ENCODE measurements at places on chromosomes 12 and 14.
A peak's percentile ranks its signal among the peaks of the same experiment; 100 is the strongest.

DNA sequence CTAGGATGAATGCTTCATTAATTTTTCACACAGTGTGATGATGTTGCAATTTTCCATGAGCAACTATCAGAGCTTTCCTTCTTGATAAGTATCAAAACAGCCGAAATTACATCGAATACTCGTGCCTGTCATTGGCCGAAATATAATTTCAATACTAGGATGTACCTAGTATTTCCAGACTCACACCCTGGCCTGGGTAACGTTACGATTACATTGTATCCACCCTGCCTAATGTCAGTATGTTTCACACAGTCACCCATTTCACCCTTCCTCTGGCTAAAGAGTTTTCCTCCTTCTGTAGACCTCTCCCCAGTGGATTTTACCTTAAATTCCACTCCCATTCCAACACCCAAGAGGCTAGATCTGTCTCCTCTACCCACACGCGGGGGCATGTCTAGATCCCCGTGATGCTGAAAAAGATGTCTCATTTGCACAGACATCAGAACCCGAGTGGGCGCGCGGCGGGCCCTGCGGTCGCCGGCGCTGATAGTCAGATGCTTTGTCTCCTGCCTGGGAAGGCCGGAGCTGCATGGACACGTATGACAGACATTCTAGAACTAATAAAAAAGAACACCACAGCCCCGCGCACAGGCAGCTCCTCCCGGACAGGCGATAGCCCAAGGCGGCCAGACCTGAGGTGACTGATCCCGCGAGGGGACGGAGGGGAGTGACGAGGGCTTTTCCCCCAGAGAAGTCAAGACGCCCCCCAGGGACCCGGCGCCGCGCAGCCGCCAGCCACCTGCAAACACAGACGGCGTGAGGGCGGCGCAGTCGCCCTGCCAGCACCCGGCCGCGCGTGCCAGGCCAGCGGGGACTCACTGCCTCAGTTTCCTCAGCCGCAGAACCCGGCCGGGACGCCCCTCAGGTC lies 723 bp downstream of the KIF21A start:
- peak; percentile 17 for DNase-seq

GRCh38 chr14:94381149-94382030 lies 7.0 kb downstream of the SERPINA1 start:
- no peak for DNase-seq

DNA sequence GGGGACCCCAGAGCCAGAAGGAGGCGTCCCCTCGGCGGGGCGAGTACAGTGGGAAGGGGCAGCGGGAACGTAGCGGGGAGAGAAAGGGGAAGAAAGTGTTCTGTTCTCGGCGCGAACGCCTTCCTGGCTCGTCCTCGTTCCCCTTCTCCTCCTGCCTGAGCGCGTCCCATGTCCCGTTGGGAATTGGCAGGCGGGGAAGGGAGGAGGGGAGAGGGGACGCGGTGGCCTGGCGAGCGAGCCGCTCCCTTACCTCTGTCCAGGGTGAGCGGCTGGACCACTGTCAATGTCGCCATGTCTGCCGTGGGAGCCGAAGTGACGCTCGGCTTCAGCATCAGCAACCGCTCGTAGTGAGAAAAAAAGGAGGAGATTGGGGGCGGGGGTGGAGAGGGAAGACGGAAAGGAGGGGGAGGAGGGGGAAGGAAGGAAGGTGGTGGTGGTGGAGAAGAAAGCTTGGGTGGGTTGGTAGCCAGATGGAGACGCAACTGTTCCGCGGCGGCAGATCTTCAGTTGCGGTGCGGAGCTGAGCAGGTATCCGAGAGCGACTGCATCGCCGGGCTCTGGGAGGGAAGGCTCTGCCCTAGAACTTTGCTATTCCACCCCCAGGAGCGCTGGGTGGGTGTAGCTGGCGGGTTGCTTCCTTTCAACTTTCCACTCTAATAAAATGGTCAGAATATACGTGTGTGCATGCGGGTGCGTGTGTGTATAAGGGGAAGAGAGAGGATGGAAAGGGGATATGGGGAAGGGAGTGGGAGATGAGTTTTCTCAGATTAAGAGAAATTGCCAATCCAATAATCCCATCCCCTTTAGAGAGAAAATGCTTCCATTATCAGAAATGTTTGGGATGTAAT lies at the start of gene LIN7A:
TSS of gene LIN7A (minus strand) at position 544 of the 848 bp plus-strand sequence. CDS start at position 332, 212 bp downstream.
- no peak for DNase-seq

DNA sequence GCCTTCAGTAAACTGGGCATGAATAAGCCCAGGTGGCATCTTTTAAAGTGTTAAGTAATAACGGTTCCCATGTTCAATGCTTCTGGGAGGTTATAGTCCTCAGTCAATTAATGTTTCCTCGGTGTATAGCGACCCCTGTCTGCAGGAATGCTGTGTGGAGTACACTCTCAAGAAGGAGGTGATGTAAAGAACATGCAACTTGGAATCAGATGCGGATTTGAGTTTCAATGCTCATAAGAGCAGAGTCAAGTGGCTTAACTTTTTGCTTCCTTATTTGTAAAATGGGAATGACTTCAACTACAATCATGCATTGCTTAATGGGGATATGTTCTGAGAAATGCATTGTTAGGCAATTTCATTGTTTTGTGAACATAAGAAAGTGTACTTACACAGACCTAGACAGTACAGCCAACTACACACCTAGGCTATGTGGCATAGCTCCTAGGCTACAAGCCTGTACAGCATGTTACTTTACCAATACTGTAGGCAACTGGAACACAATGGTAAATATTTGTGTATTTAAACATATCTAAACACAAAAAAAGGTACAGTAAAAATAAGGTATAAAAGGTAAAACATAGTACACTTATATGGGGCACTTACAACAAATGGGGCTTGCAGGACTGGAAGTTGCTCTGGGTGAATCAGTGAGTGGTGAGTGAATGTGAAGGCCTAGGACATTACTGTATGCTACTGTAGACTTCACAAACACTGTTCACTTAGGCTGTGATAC lies 6.7 kb upstream of the MRPS35 start:
- DNase-seq = peak; percentile 20

DNA sequence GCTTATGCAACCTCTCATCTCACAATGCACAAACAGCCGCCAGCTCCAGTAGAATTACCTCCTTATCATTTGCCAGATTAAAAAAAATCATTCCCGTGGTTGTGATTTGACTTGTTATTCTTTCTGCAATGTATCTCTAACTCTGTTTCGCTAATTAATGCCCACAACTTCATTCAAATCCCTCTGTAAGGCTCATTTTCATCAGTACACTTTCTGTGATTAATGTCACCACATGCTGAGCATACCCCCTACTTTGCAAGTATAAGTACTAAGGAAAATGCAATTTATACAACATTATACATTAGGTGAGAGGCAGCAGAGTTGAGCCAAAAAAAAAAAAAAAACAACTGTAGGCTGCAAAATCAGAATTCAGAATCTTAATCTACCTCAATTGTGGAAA lies 166.0 kb downstream of the FSCB start:
- DNase-seq = no peak

- DNase-seq = no peak
Measured at GRCh38 chr12:93980711-93981110, 167.7 kb upstream of the PLXNC1 start.

GRCh38 chr14:75409316-75410205 lies 18.3 kb upstream of the JDP2 start:
- DNase-seq = no peak

DNA sequence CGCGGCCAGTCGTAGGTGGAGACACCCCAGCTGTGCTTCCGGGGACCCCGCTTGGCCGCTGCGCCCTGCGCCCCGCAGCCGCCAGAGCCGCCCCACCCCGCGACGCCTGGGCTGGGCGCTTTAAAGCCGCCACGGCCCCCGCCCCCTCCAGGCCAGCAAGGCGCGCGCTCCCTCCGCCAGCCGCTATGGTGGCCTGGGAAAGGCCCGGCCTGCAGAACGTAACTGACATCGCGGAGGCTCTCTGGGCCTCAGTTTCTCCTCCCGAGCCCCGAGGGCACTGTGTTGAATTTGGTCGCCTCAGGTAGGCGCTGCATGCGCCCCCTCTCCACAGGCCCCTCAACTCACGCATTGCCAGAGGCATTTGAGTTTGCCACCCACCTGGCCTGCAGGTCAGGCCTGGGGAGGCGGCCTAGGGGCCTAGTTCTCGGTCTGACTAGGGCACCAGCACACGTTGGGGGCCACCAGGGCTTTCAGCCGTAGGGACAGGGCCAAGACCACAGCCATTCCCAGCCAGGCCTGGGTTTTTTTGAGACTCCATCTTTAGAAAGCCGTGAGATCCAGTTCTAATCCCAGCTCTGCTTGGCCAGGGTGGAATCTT lies at the start of gene NGB:
TSS of gene NGB (minus strand) at position 94 of the 598 bp plus-strand sequence. CDS start 269 bp downstream, outside the sequence.
- no peak for DNase-seq

DNA sequence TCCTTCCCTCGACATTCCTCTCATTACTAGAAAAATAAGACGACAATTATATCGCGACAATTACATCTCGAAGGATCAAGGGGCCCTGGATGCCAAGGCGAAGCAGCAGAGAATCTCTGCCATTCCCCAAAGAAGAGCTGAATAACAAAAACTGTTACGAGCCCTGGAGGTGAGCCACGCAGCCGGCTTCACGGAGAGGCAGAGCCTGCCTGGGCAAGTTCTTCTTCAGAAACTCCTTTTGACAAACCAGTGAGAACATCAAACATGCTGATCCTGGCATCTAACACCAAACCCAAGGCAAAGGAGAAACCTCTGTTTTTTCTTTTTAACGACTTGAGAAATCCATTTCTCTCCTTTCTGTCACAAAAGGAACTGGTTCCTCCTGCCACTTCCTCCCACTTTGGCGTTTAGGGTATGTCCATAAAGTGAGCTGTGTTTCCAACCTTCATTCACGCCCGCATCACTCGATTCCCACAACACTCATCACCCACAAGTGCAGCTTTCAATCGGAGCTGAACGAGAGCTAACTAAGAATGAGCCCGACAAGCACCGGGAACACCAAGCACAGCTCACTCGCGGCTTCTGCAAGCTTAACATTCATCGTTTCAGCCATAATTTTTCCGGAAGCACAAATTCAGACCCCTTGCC lies 21.5 kb downstream of the CCDC88C start:
- DNase-seq = no peak

DNA sequence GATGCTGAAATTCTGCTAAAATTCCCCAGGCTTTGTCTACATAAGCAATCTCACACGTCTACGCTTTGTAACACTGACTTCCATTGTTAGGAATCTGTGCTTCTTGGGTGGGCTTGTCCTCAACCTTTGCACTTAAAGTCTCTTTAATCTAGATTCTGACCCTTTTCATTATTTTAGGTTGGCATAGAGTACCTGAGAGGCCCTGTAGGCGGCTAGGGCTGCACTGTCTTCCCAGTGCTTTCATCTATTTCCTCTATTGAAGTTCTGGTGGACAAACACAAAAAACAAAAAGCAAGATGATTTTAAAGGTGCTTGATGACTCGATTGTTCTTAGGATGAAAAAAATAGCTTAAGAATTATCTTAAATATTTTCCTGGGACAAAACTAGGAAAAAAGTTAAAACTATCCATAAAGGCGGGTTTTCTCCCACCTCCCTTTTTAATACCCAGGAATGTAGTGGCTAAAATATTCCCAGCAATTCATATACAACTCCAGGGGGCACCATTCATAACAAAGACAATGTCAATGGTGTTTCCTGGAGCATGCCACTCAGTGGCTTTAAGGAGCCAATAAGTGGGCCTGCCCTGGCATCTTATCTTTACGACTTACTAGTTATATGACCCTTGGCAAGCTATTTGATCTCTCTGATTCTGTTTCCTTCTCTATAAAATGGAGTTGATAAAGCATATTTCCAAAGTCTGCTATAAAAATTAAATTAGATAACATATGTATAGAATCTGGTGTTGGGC lies 197.5 kb downstream of the STXBP6 start:
- no peak for DNase-seq

GRCh38 chr12:6038160-6038559 lies 86.3 kb downstream of the VWF start:
- DNase-seq = no peak

DNA sequence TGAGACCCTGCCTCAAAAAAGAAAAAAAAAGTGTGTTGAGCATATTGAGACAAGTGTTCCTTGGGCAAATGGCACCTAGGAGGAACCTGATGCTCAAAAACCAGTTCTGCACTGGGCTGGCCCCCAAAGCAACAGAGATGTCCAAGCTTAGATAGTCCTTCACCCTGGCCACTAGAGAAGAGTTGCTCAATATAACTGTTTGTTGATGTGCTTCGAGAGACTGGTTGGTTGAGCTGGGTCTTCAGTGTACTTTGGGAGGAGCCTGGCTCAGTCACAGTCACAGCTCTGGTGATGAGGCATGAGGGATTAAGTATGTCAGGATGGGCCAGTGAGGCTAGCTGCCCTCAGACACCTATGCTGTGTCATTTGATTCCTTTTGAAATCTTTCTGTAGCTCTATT lies 38.0 kb downstream of the SLC2A14 start:
- DNase-seq = no peak

GRCh38 chr12:50932787-50933280 lies 19.5 kb upstream of the HIGD1C start:
- DNase-seq = no peak

DNA sequence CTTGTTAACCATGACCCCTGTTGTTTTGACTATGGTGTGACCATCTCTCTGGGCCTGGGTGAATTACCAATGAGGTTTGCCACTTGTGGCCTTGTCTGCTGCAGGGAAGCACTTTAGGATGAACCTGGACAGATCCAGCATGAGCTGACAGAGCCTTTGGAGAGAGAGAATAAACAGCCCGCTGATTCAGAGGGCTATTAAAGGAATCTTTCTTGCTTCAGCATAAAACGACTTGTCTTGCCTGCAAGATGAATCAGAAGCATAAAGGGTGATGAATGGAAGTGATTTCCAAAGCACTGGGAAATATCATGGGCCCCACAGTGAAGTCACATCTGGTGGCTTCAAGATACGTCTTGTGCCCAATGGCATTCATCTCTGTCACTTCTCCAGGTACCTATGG lies 69.0 kb upstream of the WSCD2 start:
- no peak for DNase-seq

DNA sequence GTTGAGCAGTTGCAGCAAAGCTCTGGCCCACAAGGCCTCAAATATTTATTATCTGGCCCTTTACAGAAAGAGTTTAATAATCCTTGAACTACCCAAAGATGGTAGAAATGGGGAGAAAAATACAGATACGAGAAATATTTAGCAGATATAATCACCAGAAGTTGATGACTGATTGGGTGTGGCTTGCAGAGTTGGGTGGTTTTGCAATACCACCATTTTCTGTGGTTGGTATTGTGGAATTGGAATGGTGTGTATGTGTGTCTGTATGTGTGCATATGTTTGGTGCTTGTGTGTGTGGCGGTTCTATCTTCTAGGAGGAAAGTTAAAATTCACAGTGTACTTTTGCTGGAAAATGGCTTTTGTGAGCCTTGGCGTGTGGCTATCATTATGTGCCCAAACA lies 85.4 kb upstream of the MANSC4 start:
- DNase-seq = no peak

- no peak for DNase-seq
Measured at GRCh38 chr12:16072678-16073077, 161.5 kb downstream of the DERA start.

- DNase-seq = no peak
Measured at GRCh38 chr12:114420944-114421335, 15.0 kb upstream of the TBX5 start.

DNA sequence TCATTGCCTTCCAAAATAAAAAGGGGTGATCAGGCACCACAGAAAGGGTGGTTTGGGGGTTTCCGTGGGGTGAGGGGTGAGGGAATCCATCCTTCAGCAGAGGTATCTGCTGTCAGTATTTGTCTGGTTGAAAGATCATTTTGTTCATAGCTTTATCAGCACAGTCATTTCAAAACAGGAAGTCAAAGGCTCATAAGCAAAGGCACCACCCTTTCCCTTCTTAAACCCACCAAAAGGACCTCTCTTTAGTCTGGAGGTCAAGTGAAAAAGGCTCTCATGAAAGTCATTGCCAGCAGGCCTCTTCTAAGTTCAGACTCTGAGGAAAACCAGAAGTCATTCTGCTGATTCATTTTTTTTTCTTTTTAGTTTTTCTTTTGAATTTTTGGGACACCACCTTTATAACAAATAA lies 6.2 kb downstream of the CHST11 start:
- no peak for DNase-seq
